ENCODE measurements at places on chromosomes 4 and X. TPM values are rescaled to one million over a fixed set of nuclear protein-coding genes. Genes with fewer than 3 reads are reported as not detected.

DNA sequence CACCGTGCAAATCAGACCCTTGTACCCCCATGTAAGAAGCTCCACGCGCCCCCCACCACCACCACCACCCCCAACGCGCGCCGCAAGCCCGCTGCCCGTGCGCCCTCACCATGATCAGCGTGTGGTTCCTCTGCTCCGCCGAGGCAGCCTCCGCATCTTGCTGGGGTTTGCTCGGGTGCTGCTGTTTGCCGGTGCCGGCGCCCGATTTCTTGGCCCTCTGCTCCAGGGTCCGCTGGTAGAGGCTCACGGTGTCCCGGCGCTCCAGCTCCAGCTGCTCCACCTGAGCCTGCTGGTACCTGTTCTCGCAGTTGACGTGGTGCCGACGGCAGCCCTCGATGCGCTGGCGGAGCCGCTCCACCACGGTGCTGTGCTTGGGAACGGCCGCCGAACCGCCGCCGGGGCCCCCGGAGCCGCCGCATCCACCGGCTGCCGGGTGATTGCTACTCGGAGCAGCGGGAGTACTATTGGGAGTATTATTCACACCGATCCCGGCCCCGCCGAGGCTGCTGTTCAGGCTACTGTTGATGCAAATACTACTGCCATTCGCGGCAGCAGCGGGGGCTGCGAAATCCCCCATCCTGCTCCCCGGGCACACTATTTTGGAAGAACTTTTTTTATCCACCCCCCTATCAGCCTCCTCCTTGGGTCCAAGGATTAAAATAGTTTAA, 1.1 kb downstream of the MAML3 start:
- DNase-seq = peak; percentile 43

The NDUFA1 gene
- 62.0 TPM for total RNA-seq

The GLRB gene
- total RNA-seq = 8.4 TPM

GRCh38 chrX:148556498-148556897, 56.1 kb downstream of the AFF2 start:
- DNase-seq = no peak

The DCLK2 gene
- 29.2 TPM for total RNA-seq

- no peak for DNase-seq
These were observed 467.4 kb downstream of the EPHA5 start for GRCh38 chr4:65202853-65203236.

DNA sequence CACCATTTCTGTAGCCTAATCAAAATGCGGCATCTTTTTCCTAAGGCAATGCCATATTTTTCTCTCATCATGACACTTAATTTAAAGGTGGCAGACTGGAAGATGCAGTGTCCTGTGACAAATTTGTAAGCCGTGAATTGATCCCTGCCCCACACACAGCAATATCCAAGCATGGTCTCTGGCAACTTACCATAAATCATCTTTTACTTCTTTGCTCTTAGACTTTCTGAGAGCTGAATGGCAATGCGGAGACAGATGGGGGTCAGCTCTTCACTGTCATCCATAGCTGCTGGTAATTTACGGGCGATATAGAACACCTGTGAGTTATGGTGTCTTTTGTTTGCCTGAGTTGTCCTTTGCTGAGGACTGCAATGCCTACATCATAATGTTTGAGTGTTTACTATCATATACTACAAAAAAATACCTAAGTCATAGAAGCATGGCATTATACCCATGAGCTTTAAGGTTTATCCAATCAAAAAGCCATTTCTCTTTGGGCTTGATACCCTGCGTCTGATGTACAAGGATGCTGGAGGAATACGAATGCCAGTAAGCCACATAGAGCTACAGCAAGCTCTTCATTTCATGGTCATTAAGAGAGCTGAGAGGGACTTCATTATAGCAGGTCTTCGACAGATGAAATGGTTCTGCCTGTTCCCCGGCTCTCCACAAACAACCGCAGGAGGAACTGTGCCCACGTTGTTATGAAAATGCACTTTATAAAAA, 148.1 kb downstream of the TRIML1 start:
- no peak for DNase-seq

DNA sequence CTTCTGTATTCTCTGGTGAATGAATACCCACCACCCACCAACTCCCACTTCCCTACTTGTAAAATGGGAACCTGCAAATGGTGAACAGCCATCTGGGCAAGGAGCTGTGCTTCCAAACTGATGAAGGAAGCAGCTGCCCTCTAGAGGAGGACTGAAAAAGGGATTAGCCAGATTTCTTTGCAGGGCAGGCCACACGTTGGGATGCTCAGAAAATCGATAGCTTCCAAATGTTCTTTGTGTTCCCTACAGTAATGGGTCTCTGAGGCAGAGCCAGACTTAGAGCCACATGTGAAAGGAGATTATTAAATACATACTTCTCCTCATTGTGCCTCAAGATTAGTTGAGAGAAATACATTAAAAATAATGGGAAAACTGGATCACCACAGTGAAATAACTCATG, 39.3 kb upstream of the LPAR4 start:
- DNase-seq = no peak

DNA sequence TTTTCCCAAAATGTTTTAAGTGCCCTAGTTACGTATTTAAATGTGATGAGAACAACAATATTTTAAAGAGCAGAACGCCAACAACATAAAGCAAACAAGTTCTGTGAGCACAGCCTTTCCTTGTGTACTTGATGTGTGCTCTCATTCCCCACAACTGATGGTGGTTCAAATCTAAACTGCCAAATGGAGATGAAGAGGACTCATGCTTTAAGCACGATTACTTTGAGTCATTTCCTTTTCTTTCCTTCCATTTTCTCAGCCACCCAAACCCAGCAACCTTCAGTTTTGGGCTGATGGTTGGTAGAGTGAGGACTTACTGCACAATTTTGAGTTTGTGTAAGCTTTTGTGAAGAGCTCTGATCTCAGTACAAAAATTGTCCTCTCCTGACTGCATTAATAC, 1.7 kb downstream of the NSD2 start:
- no peak for DNase-seq

GRCh38 chr4:120688791-120689190, 233.7 kb downstream of the PRDM5 start:
- no peak for DNase-seq

GRCh38 chrX:69496183-69496582, 7.9 kb upstream of the NALF2 start:
- no peak for DNase-seq

- DNase-seq = no peak
These were observed 25.5 kb downstream of the MID2 start for GRCh38 chrX:107851215-107851614.

GRCh38 chrX:150849996-150850720, 48.3 kb downstream of the CD99L2 start:
- DNase-seq = no peak

- no peak for DNase-seq
These were observed 1.4 kb downstream of the RBMX start for GRCh38 chrX:136879001-136879687.

DNA sequence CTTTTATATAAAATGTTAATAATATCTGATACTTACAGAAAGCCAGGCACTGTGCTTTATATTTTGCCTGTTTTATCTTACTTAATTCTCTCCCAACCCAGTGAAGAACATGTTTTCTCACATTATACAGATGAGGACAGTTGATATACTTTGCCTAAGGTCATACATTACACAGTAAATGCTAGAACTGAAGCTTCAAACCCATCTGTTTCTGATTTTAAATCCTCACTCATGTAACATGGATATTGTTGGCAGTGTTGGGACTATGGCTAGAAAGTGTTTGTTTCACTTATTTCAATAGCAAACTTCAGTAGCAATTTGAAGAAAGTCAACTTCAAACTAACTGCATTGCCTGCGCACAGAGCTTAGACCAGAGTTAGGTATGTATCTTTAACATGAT, 57.4 kb downstream of the RAPGEF2 start:
- DNase-seq = no peak

DNA sequence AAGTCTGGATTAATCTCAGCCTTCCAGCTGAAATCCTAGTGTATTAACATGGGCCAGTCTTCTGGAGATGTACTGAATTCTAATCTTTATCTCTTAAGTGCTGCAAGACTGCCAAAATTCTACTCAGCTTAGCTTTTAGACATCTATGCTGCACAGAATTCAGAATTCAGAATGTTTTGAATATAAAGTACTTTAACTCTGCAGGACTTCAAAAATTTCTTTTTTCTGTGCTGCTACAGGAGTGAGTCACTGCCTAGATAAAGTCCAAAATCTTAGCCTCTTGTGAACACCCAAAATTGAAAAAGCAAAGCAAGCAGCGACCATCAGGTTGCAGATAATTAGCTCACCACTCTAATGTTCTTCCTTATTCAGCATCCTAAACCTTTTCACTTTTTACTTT, 1092.6 kb upstream of the PCDH10 start:
- DNase-seq = no peak

The ASMT gene
- total RNA-seq = 0.44 TPM

The GUCY1B1 gene
- total RNA-seq = 6.7 TPM

GRCh38 chr4:3715061-3715854, 50.9 kb upstream of the ADRA2C start:
- DNase-seq = no peak

The TLR10 gene
- total RNA-seq = not detected

- DNase-seq = no peak
These were observed 48.4 kb downstream of the ARHGAP10 start for GRCh38 chr4:147780137-147780777.

GRCh38 chrX:41009850-41010846, 75.1 kb upstream of the USP9X start:
- no peak for DNase-seq

- no peak for DNase-seq
These were observed 76.7 kb upstream of the SLC4A4 start for GRCh38 chr4:71262161-71262560.

GRCh38 chrX:133966199-133966598, 19.2 kb downstream of the GPC3 start:
- DNase-seq = no peak

DNA sequence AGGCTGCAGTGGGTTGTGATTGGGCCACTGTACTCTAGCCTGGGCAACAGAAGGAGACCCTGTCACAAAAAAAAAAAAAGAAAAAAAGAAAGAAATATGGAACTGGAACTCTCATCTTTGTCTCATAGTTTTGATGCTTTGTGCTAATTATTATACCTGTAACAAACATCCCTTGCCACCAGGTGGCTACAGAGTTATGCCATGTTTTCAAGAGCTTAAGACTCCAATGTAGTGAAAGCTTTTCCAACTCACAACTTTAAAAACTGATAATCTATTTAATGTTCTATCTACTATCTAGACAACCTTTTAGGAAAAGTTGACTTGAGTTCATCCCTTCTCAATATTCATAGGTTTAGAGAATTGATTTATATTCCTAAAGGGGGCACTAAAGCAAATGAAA, 42.4 kb downstream of the HTR2C start:
- DNase-seq = no peak

DNA sequence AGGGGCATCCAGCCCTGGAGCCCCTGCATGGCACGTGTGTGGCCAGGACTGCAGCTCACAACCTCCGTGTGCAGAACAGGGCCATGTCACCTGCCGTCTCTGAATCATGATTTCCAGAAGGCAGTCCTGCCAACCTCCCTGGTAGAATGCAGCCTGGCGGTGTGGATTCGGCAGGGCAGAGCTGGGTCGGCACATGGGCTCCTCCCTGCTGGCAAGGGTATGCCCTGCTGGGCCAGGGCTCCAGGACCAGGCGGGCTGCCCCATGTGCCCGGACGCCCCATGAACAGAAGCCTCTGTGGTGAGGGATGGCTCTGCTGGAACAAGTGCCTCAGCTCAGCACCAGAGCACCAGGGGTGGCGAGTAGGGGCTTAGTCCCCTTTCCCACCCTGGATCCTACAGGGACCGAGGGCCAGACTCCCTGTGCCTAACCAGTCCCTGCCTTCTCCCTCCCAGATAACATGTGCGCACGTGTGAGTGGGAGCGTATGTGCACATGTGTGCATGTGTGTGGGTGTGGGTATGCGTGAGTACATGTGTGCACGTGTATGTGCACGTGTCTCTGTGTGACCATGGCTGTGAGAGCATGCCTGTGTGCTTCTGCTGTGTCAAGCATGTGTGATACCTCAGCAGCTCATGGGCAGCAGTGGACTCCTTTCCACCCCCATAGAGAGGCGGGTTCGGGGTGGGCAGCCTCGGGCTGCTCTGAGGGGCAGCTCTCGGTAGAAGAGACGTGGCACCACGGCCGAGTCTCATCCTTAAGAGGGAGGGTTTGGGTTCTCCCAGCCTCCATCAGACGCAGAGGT, 10.3 kb upstream of the MXD4 start:
- no peak for DNase-seq

The GABRE gene
- 0.44 TPM for total RNA-seq

DNA sequence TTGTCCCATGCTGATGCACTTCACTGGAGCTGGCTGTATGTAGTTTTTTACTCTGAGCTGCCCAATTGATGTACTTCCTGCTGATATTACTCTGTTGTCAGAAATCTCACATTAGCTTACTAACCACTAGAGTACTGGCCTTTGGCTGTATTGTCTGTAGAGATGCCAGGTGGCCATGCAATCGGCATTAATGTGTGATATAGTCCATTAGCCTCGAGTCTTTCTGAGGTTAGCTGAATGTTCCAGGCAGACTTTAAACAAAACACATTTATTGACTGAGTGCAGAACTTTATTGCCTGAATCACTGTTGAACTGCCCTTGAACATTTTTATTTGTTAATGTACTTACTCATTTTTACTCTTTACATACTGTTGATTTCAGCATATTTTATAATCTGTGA, 335.2 kb downstream of the PCDH10 start:
- no peak for DNase-seq

GRCh38 chrX:97401586-97402136, 518.0 kb downstream of the RPA4 start:
- no peak for DNase-seq

- DNase-seq = no peak
These were observed 12.2 kb downstream of the WDR1 start for GRCh38 chr4:10104211-10104990.

GRCh38 chr4:24794916-24795665, at the start of gene SOD3:
TSS of gene SOD3 (plus strand) at chr4:24795573. CDS start at chr4:24799522, 3,949 bp downstream.
- DNase-seq = peak; percentile 39

The AFF2 gene
- 15.4 TPM for total RNA-seq

DNA sequence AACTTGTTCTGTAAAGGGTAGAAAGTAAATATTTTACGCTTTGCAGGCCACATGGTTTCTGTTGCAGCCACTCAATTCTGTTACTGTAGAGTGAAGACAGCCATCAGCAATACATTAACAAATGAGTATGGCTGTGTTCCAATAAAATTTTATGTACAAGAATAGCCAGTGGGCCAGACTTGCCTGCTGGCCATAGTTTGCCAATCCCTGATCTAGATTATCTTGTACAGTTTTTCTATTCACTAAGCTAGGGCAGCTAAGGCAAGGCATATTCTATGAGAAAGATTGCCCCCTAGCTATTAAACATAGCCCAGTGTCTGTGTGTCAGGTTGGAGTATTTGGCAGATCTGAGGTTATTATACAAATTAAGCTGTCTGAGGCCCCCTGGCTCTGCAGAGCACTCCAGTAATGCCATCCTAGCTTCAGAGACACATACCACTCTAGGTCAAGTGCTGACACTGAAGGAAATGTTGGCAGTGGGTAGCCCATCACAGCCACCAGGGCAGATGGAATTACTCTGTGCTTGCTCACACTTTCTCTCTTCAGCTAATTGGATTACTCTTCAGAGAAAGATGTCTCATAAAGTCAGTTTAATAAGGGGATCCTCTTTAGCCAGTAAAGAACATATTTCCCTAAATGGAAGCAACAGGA, 40.7 kb downstream of the MTTP start:
- no peak for DNase-seq
